ENCODE measurements at places on chromosomes 11 and 22.

DNA sequence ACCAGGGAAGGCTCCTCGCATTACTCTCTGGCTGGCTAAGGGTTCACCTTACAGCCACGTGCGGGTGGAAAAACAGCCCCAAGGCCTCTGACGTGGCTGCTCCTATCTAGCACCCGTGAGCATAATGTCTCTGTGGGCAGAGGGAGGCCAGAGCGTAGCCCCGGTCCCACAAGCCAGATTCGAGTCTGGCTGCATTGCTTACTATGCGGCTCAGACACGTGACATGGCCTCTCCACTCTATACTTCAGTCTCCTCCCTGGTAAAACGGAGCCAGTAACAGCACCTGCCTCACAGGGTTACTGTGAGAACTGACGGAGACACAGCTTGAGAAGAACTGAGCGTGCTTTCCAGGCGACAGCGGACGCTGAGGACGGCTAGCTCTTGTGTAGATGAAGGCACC lies 105.8 kb upstream of the BID start:
- DNase-seq: no peak

GRCh38 chr22:30193031-30193775 lies 53.4 kb downstream of the LIF start:
- no peak for DNase-seq

DNA sequence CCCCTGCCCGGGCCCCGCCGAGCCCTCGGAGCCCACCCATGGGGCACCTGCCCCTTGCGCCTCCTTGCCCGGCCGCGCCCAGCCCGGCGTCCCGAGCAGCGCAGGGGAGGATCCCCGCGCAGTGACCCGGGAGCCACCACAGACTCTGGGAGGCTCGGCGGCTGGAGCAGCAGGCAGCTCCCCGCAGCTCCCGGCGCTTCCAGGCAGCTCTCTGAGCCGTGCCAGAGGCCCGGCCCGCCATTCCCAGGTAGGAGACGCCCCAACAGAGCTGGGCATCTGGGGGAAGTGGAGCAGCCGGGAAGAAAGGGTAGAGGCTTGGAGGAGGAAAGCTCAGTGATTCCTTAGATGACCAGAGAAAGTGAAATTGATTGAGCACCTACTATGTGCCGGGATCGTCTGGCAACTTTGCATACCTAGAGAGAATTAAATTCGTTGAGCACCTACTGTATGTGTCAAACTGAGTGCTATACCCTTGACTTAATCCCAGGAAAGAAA lies 670 bp downstream of the RASD2 start:
- no peak for DNase-seq

DNA sequence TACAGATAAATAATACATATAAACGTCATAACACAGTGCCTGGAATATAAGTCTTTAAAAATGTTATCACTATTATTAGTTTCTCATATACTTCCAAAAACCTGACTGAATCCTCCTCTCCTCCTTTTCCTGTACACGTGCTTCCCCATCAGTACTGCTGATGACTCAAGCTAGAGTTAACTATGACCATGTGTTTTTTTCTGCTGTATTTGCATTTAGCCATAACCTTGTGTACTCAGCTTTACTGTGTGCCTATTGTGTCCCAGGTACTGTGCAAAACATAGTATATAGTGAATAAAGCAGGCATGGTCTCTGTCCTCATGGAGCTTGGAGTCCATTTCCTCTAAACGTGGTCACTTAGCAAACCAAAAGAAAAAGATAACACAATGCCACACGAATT lies 56.5 kb upstream of the ARHGAP32 start:
- no peak for DNase-seq

DNA sequence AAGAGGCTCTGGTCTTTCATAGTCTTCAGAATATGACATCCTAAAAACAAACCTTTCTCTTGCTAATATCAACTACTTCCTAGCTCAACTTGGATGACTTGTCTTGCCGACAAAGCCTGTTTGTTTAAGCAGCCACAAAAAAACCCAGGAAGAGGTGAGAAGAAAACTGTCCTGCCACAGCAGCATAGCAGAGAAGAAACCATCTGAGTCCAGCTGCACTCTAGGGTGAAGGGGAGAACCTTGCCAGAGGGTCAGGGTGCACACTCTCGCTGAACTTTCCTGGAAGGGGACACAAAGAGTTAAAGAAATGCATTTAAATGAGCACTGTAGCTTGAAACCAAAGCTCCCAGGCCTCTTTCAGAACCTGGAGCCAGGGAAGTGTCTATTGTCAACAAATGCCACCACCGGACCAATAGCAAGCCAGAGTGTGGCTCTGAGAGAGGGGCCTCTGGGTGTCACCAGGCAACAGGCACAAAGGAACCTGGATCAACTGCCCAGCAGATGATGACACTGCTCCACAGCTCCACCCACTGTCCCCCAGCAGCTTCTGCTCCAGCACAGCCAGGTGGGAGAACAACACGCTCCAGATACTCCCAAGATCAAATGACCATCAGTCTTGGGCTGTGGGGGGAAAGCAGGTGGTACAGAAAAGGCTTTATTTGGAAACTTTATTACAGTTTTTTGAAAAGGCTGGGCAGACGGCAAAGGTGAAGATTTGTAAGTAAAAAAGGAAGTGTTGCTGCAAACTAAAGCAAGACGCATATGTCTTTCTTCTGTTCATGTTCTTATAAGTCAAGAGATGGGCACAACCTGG lies 105.7 kb downstream of the RASSF10 start:
- no peak for DNase-seq

DNA sequence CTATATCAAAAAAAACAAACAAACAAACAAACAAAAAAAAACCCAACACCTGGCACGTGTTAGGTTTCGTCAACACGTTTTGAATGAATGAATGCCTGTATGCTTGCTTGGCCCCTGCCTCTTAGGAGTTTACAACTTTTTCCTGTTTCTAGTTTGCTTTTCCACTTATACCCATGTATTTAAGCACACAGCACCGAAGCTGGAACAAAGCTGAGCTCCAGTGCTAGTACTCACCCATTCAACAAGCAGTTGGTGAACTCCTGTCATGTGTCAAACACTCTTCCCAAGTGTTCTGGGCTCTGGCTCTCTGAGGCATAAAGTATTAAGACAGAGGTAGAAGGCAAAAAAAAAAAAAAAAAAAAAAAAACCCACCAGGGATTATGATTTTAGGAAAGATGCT lies 599.3 kb downstream of the BUD13 start:
- DNase-seq: no peak

GRCh38 chr22:38699143-38699542 lies 1.6 kb downstream of the JOSD1 start:
- DNase-seq: no peak

DNA sequence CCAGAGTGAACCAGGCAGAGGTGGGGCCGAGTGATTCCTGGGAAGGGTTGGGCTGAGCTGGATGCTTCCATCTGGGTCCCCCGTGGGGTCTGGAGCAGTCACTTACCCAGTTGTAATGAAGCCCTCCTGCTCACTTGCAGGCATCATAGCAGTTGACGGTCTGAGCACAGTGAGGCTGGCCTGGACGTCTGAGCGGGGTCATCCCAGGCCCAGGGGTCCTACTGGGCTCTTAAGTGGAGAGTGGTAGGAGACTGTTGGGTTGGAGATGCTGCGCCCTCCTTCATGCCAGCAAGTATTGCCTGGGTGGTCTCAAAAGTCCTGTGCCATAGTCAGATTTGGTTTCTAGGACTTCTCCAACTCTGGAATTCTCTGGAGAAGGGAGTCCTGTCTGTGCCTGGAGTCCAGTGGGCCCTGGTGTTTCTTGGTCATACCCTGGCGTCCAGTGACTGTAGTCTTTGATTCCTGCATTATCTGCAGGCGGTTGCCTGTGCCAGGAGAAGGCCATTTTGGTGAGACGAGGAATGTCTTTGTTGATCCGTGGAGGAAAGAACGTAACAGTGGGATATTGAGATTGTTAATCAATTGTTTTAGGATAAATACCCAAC lies 82.3 kb downstream of the TBC1D22A start:
- DNase-seq: no peak

Data from central memory CD8-positive, alpha-beta T cell (primary cell).